ENCODE measurements at places on chromosomes 12 and 14.

GRCh38 chr14:54191846-54192245 lies 205.0 kb upstream of the CDKN3 start:
- DNase-seq: no peak

DNA sequence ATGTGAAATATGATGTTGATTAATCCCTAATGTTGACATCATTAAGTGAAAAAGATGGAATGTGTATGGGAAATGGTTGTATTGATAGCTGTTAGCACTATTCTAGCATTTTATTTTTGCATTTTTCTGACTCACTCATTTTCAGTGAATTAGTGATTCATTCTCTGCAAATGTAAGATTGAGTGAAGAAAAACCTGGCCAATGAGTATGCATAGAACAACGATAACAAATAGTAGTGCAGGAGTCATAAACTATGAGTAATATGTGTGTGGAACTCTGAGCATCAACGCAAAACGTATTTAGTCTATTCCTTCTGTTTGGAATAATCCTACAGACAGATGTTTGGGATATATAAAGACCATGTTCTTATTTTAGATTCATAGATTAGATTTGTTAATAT lies 76.3 kb upstream of the RTL1 start:
- DNase-seq: no peak

- DNase-seq: no peak
These were observed 9.4 kb upstream of the MORN3 start for GRCh38 chr12:121678716-121679300.

- DNase-seq: no peak
These were observed 127.6 kb downstream of the WIF1 start for GRCh38 chr12:64993461-64993860.

GRCh38 chr12:7075518-7075917 lies 15.0 kb downstream of the C1S start:
- DNase-seq: no peak

GRCh38 chr12:109097435-109098182 lies at the start of gene UNG:
UNG (plus strand) TSS chr12:109097597; CDS start chr12:109097680, 83 bp downstream.
- DNase-seq: peak; percentile 98

GRCh38 chr12:124336184-124336437 lies 41.2 kb downstream of the RFLNA start:
- no peak for DNase-seq

DNA sequence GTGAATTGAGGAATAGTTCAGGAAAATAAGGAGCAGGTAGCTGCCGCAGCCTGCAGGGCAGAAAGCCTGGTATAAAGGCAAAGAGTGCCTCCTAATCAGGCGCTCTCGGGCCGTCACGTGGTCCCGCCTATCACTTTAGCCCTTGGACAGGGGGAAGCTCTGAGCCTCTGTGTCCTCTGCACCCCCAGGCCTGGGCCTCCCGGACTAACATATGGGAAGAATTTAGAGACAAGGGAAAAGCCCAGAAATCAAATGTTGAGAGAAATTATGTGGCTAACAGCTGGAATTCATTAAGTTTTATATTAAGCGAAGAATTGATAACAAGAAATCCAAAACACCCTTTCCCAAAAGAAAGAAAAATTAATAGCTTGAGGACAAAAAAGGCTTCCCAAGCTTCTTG lies 417.7 kb downstream of the ATP23 start:
- DNase-seq: no peak

DNA sequence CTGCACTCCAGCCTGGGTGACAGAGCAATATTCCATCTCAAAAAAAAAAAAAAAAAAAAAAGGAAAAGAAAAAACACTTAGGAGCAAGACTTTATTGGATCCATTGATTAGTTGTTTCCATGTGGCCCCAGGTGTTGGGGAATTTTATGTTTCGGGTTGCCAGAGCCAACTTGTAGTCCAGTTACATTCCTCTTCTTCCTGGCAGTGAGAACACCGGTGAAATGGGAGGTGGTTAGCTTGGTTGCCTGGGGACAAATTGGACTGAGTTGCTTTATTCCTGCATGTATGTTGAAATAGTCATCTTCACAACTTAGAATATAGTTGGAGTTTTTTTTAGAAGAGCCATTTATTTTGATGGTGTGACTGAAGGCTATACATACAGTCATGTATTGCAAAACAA lies 12.6 kb downstream of the RCOR1 start:
- DNase-seq: no peak

GRCh38 chr12:70849265-70849960 lies 71.1 kb downstream of the PTPRR start:
- no peak for DNase-seq

DNA sequence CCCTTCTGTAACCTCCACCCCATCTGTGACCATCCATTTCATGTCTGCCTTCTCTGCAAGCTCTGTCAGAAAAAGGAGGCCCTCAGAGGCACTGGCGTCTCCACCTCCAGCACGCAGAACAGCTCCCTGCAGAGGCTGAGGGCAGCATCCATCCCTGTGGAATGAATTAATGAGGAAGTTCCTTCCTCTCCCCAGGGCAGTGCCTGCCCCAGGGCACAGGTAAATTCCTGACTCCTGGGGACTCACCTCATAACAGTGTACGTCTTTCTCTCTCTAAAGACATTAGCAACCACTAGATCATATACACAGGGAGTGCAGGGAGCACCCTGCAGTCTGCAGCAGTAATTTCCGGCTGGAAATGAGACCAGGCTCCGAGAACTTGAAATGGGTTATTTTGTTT lies 155.0 kb upstream of the TMEM132C start:
- DNase-seq: no peak

DNA sequence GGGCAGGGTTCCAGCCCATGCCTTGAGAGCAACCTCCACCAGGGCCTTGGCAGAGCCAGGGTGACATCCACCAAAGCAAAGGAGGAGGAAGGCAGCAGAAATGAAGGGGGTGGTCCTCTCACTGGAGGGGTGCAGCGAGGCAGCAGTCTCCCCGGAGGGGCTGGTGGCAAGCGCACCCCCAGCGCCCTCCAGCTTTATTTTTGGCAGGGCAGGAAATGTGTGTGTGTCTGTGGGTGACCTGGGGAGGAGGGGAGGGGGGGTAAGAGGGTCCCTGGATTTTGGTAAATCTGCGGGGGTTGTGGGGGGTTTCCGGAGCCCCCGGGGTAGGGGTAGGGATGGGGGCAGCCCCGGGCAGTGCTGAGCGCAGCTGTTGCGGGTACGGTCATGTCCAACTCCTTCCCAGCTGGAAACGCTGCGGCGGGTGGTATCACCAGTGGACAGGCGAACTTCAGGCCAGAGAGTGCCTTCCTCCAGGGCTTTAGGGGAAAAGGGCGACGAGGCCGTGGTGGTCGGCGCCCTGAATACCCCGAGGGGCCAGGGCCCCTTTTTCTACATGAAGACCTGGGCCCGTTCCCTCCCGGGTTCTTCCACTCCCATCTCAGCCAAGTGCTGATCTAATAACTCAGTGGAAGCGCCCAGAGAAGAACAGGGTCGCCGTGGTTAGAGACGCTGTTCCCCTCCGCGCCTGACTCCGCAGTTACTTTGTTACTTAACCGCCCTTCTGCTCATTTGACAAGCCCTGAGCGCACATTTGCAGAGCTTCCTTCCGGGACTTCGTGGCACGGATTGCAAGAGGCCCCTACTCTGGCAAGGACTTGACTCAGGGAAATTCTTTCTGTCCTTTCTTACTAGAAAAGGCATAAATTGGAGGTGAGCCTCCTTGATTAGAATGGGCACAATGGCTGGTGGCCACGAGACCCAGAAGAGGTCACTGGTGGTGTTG lies 55.2 kb downstream of the FOS start:
- DNase-seq: no peak

- DNase-seq: no peak
These were observed 6.8 kb downstream of the OR11G2 start for GRCh38 chr14:20197459-20197858.

- no peak for DNase-seq
These were observed 1.4 kb downstream of the TMBIM4 start for GRCh38 chr12:66168410-66168809.

- DNase-seq: no peak
These were observed 4.8 kb upstream of the ZCCHC8 start for GRCh38 chr12:122505419-122506051.

Measured in NCI-H2171 (cell line).